ENCODE measurements at places on chromosomes 16 and 17.

DNA sequence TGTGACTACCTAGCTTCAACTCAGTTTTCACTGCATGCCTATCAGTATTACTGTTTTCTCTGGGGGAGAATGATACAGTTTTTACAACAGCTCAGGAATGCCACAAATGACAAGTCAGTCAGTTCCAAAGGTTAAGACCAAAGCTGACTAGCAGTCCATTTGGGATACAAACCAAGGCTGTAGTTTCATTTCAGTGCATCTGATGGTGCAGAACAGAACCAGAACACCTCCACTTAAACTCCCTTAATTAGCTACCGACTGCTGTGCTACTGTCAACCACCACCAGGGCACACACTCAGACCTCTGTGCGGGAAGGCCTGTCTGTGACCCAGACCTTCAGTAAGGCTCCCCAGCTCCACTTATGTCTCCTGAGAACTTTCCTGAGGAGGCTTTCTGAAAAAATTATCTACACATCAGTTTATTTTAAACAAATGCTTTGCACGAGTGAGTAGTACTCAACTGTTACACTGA, 20.4 kb downstream of the NFE2L1 start:
- no peak for DNase-seq

DNA sequence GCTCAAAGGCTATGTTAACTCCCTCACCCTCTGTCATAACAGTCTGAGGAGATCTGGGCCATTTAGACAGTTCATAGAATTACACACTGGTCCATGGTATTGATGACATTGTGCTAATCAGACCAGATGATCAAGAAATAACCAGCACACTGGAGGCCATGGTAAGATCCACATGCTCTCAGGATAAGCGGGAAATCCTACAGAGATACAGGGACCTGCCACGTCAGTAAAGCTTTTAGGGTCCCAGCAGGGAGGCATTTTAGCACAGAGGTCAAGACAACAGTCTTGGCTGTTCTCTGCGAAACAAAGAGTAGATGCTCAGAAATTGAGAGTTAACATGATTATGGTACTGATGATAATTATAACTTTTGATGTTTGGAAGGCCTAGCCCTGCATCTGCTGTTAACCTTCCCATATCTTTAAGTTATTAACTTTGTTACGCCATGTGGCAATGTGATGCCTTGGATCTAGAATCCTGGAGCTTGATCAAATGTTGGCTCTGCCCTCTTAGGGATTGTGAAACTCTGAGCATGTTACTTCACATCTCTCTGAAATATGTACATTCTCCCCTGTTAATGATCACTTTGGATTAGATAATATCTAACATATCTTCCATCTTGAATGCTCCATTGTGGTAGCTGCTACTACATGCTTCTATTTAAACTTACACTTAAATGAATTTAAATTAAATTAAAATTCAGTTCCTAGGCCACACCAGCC, 172.0 kb upstream of the SOX9 start:
- no peak for DNase-seq

DNA sequence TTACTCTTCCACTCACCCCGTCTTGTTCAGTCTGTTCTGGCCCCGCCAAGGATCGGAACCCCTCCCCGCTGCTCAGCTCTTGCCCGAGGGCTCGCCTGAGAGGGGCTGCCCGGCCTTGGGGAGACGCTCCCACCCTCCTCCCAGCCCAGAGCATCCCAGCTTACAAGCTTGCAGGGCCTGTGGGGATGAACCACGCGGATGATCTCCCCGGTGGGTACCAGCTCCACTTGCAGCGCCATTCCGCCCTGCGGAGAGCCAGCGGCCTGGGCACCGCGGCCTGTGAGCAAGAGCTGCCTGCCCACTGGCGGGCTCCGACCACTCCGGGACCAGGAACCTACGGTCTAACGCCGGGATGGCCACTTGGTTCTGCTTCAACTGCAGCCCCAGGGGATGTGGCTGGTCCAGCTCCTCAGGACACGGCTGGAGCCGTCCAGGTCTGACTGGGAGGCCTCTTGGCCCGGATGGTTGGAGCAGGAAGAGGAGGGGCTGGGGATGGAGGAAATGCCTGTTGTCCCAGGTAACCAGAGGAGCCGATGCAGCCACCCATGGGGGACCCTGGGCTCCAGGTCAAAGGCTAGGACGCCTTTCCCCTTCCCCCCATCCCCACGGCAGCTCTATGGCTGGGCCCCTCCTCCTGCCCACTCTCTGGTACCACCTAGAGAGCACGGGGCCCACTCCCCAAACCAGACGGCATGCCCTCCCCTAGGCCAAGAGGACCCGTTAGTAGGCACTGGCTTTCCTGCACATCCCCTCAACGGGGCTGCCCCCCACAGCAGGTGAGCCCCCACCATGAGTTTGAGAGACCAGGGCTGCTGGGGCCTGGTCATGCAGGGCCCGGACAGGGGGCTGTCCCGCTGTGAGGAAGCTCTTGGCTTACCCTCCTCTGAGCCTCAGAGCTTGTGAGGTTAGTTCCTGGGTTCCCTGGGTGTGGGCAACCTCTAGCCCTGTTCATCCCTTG, at the start of gene MYO1C:
Gene MYO1C, minus strand, starts transcription at position 438 of the 958 bp plus-strand sequence. Its CDS starts 199 bp downstream, at position 239.
- no peak for DNase-seq

DNA sequence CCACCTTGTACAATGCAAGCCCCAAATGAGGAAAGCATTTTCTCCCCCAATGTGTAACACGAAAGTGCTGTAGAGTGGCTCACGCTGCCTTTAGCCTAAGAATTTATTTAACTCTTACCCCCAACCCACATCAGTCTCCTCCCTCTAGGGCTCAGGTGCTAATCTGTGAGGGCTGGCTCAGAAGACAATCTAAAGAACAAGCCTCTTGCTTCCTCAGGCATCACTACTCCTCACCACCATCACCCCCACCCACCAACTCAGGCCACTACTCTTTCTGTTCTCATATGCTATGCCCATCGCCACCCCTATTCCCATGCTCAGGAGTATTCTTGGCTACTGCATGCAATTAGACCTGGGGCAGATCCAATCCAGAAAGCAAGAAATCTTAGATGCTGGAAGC, 3.9 kb upstream of the CCL2 start:
- no peak for DNase-seq

- no peak for DNase-seq
These were observed 135.0 kb upstream of the FOXF1 start for GRCh38 chr16:86375364-86375763.

DNA sequence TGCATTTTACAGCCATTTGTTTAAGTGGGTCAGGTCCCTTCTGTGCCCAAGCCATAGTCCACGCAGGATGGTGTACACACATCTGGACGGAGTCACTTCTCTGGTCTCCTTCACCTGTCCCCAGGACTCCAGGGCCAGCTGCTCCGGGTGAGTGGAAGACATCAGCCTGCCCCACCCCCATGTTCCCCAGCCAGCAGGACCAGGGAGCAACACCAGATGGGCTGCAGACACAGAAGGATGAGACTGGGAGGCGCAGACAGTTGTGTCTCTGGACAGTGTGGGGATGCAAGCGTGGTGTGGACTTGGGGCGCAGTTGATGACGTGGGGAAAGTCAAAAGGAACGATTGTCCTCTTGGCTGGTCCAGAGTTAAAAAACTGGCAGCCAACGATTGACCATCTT, 24.6 kb upstream of the WFDC1 start:
- DNase-seq, result no peak

GRCh38 chr16:14331020-14331419, 259.9 kb downstream of the MRTFB start:
- DNase-seq, result no peak

- DNase-seq, result no peak
These were observed 181.6 kb upstream of the CACNG3 start for GRCh38 chr16:24074574-24074973.

DNA sequence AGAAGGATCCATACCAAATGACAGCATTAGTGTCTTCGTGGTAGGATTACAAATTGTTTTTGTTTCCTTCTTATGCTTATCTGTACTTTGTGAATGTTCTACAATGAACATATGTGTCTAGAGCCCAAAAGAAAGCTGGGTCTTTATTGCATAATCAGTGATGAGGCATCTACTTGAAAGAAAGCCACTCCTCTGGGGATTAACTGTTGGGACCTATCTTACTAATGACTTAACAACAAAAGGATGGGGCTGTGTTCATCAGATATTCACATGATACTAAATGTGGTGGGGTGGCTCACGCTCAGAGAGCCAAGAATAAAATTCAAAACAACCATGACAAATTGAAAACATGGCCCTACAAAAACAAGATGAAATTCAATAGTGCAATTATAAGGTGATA, 160.2 kb downstream of the RGS9 start:
- DNase-seq, result no peak

GRCh38 chr17:46722662-46723285, 95.7 kb downstream of the WNT3 start:
- no peak for DNase-seq

- no peak for DNase-seq
These were observed 53.3 kb upstream of the CCL2 start for GRCh38 chr17:34201767-34202166.

DNA sequence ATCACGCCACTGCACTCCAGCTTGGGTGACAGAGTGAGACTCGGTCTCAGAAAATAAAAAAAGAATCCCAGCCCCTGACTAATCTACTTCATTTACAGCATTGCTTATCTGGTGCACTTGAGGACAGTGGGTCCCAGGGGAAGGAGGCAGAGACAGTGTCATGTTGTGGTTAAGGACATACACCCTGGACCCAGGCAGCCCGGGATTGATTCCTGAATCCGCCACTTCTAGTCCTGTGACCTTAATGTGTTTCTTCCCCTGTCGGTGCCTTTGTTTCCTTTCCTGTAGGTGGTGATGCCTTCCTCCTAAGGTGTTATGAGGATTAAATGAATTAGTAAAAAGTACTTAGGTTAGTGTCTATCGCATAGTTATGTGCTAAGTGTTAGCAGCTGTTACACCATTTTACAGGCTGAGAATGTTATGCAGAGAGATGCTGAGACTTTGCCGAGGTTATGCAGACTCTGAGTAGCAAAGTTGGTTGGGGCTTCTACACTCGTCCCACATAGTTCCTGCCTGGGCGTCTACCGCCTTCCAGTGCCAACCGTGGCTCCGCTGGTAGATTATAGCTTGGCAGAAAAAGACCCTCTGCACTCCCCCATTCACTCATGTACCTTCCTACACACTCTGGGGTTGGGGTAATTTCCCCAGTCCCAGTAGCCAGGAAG, 74.8 kb downstream of the RAB11FIP4 start:
- DNase-seq, result no peak
